ENCODE measurements at places on chromosomes 4 and X.

DNA sequence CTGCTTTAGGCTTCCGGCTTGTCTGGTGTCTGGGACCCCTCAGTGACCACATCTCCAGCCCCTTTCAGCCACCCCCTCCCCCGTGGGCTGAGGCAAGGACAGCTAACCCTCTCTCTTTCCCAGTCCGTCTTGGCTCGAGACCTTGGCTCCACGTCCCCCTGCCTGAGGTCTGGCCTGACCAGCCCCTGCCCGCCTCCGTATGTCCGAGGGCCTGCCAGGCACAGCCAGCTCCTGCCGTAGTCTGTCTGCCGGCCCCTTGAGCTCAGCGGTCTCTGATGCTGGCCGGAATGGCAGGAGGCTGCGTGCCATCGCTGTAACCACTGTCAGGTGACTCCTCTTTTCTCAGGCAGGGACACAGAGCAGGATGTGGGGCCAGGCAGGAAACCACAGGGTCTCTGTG lies 73.3 kb upstream of the LRPAP1 start:
- DNase-seq, result no peak

DNA sequence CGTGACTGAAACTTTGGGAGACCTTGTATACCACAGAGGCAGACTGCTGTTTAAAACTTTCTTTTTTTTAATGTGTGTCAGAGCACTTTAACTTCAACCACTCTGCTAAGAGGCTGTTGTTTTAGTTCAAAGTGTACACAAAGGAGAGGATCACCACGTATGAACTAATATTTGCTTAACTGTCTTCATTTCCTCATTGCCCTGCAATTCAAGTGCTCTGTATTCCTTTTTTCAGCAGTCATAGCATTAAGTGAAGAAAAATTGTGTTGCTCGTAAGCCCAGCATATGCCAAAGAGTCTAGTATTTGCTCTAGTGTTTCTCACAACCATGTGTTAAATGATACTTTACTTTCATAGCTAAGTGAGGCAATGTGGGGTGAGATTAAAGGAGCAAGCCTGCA lies 63.0 kb upstream of the HHIP start:
- peak; percentile 15 for DNase-seq

- no peak for DNase-seq
These were observed 661.4 kb downstream of the DACH2 start for GRCh38 chrX:86809651-86810050.

- peak; percentile 19 for DNase-seq
These were observed 257.5 kb upstream of the SLC7A11 start for GRCh38 chr4:138499627-138500026.

DNA sequence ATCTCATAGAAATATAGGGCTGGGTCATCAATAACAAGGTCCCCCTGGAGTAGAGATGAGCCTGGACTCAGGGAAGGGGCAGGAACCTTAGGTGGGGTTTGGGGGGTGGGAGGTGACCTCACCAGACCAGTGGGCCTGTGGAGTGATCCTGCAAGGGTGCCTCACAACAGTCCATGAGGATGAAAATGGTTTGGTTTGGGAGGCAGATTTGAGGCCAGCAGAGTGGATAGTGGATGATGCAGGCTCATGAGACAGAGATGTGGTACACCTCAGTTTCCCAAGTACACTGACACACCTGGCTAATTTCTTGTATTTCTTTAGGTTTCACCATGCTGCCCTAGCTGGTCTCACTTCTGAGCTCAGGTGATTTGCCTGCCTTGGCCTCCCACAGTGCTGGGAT lies 18.1 kb upstream of the TRIM60 start:
- no peak for DNase-seq

GRCh38 chr4:118587116-118587831 lies 97.9 kb upstream of the METTL14 start:
- DNase-seq, result no peak

DNA sequence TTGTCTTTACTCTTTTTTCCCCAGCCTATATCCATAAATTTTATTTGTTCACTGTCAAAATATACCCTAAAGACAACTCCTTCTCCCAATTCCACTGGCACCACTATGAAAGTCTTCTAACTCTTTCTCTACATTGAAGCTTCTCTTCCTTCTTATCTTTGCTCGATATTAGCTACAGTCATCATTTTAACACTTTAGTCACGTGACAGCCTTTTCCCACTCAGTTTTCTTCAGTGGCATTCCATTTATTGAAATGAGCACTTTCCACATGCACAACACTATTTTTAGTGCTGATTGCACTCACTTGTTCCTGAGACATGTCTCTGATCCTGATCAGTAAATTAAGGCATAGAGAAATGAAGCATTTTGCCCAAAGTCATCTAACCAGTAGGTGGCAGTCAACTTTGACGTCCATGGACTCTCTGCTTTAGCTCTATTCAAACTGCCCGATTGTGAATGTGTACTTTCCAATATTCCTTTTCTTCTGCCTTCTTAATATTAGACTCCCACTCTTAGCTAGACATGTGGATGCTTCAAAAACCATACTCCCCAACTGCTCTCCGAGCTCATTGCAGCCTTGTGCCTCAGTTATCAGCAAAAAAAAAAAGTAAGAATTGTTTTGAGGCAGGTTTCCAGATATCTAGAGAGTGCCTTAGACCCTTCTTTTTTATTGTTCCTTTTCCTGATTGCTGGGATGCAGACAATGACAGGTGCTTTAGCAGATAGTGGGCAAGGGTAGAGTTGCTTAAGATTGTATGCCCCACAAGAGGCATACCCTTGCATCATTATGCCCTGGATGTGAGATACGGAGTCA lies 394.4 kb upstream of the ADGRL3 start:
- peak; percentile 13 for DNase-seq

DNA sequence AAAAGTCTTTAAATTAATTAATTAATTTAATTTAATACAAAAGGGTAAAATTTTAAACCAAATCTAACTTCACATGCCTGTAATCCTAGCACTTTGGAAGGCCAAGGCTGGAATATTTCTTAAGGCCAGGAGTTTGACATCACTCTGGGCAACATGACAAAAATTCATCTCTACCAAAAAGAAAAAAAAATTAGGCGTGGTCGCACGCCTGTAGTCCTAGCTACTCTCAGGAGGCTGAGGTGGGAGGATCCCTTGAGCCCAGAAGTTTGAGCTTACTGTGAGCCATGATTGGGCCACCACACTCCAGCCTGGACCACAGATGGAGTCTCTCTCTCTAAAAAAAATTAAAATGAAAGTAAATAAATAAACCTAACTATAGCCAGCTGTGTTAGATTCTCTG lies 39.2 kb upstream of the ANTXR2 start:
- DNase-seq, result no peak
